NCI-H2081 treated with DMSO at 0.1 percent for 48 hours (cell line): ENCODE measurements at places on chromosomes 12 and 14.

GRCh38 chr12:109266106-109266879 is 42.8 kb downstream of the FOXN4 start:
- DNase-seq, result no peak

- no peak for DNase-seq
Measured at GRCh38 chr14:96067985-96068930, 29.1 kb downstream of the C14orf132 start.

GRCh38 chr14:79708426-79709388 is 502.6 kb downstream of the DIO2 start:
- no peak for DNase-seq

- DNase-seq, result no peak
Measured at GRCh38 chr12:75994069-75994740, 37.4 kb downstream of the PHLDA1 start.

DNA sequence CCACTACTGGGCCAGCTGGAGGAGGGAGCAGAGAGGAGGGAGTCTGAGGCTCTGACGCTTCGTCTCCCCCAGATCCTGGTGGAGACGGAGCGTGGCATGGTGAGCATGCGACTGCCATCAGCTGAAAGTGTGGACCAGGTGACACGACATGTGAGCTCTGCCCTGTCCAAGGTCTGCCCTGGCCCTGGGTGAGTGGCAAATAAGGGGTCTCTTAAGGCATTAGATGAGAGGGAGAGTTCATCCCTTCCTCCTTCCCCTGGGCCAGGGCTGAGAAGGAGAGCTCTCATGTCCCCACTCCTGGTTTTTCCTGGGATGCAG is 2.5 kb downstream of the CARMIL3 start:
- DNase-seq, result no peak

GRCh38 chr14:74922752-74923401 is at the start of gene RPS6KL1:
TSS of gene RPS6KL1 (minus strand) at chr14:74923260. CDS start at chr14:74921541, 1,719 bp downstream.
- DNase-seq, result peak; percentile 67
